Motor neuron (in vitro differentiated cells): ENCODE measurements at places on chromosomes 7 and 10. TPM values are rescaled to one million over a fixed set of nuclear protein-coding genes. Genes with fewer than 3 reads are reported as not detected.

DNA sequence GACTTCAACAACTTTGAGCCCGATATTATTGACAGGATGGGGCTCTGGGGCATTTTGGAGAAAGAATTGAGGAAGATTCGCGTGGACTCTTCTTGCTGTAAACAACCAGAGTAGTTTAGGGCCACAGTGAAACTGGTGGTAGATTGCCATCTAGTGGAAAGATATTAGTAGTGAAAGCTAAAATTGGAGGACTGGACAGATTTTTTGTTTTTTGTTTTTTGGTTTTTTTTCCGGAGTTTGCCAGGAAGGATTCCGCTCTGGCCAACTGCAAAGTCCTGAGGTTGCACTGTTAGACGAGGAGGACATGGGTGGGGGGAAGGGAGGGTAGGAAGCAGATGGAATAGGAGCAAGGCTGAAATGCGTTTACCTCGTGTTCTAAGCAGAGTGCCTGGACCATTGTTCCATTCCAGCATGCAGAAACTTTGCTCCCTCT is 11.7 kb downstream of the NOBOX start:
- peak; percentile 85 for ATAC-seq

DNA sequence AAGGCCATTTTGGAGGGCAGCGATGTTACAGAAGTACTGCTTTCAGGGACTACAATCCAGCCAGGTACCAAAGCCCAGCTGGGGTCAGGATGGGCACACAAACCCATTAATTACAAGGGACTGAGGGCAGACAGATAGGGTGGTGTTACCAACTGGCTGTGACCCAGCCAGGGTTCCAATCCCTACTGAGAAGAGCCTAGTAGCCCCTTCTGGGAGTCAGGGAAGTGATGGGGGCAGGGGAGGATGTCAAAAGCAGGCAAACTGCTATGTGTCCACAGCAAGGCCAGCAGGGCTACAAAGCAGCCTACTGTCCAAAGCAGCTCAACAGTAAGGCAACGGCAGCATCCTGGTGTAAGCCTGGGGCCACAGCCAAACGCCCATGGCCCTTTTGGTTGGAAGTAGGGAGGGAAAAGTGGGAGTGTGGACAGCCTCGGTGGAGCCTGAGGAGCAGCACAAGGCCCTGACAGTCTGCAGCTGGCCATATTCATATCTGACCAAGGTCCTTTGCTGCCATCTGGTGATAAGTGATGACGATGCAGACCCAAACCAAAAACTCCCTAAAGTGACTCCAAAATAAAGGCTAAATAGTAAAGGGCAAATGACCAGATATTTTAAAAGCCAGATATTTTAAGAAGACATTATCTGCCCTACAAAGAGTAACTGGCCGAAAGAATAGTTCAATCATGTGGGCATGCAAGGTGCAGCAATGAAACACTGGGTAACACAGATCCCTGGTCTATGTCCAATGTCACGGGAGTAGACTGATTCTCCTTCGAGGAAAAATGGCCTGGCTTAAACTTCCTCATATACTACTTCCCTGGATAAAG is 56.9 kb downstream of the XPNPEP1 start:
- peak; percentile 63 for ATAC-seq

GRCh38 chr7:1410992-1411391 is 48.3 kb downstream of the MICALL2 start:
- ATAC-seq, result no peak

- ATAC-seq, result no peak
Observed at GRCh38 chr7:138029941-138030340, 28.1 kb upstream of the CREB3L2 start.

DNA sequence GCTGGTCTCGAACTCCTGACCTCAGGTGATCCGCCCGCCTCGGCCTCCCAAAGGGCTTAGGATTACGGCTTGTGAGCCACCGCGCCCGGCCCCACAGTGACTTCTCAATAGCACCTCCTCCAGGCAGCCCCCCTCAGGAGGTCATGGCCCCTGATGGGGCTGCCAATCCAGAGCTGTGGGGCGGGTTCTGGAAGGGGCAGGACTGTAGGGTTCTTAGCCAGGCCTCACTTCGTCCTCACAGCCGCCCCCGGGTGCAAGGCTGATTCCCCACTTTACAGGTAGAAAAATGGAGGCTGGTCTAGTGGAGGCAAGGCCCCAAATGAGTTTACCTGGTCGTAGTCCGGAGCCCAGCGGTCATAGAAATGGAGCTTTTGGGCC is 638 bp downstream of the METTL27 start:
- no peak for ATAC-seq

- ATAC-seq, result no peak
Observed at GRCh38 chr7:5441840-5442503, 18.3 kb upstream of the TNRC18 start.

GRCh38 chr10:80518807-80519360 is 18.8 kb upstream of the SH2D4B start:
- ATAC-seq, result no peak

GRCh38 chr7:36967387-36967786 is 243.1 kb upstream of the AOAH start:
- peak; percentile 78 for ATAC-seq

- peak; percentile 99 for ATAC-seq
Observed at GRCh38 chr7:8592167-8592566, 158.8 kb downstream of the NXPH1 start.

GRCh38 chr7:21771906-21772610 is 173.6 kb downstream of the CDCA7L start:
- peak; percentile 79 for ATAC-seq

DNA sequence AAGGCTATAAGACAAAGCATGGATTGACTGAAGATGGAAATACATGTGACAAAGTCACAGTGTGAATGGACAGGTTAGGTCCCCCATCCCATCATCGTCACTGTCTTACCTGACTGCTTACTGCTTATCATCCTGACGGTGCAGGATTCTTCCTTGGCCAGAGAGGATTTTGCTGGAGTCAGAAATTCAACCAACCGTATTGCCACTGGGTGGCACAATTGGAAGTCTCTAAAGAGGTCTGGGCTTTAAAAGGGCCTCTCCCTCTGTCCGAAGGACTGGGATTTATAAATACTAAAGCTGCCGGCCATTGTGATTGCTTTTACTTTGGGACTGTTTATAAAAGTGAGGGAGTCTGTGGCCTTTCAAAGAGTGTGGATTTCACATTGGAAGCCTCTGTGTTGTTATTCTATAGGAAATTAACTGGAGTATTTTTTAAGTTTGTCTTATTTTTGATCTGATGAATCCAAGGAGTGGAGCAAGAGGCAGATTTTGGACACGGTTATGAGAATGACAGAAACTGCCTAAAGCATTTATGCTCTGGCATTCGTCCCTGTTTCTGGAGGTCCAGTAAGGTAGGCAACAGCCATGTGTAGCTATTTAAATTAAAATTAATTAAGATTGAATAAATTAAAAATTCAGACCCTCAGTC is 113.3 kb upstream of the CREB5 start:
- peak; percentile 81 for ATAC-seq

GRCh38 chr10:22156750-22157149 is 61.1 kb downstream of the EBLN1 start:
- no peak for ATAC-seq

- ATAC-seq, result no peak
Observed at GRCh38 chr10:132500781-132501415, 36.7 kb upstream of the INPP5A start.

DNA sequence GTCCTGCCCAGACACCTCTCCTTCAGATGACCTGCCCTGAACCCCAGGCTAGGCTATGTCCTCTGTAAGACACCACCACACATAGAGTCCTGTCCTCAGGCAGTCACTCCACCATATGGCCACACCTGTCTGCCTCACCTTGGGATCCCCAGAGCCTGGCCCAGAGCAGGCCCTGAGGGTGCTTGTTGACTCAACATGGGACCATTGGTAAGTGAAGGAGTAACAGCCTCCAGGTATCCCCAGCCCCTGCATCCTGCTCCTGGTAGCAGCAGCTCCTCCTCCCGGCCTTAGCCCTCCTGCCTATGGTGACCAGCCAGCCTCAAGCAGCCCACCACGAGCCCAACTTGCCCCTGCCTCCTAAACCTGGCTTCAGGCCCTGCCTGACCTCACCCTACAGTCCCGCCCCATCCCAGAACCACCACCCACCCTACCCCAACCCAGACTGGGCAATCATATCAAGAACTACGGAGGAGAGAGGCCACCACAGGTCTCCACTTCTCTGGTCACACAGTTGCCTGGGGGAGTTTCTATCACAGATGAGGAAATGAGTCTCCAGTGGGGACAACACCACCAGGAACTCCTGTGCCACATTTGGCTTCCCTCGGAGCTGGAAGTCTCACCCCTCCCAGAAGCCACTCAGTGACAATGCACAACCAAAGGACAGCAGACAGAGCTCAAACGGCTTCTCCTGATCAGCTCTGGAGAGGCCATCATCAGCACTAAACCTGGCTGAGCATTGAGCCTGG is 136.6 kb downstream of the GRID1 start:
- no peak for ATAC-seq

- no peak for ATAC-seq
Observed at GRCh38 chr7:68547181-68547580, 1051.1 kb upstream of the AUTS2 start.

- no peak for ATAC-seq
Observed at GRCh38 chr10:84469470-84469869, 141.1 kb downstream of the CCSER2 start.

GRCh38 chr7:87735360-87735759 is 107.2 kb downstream of the RUNDC3B start:
- ATAC-seq, result no peak

DNA sequence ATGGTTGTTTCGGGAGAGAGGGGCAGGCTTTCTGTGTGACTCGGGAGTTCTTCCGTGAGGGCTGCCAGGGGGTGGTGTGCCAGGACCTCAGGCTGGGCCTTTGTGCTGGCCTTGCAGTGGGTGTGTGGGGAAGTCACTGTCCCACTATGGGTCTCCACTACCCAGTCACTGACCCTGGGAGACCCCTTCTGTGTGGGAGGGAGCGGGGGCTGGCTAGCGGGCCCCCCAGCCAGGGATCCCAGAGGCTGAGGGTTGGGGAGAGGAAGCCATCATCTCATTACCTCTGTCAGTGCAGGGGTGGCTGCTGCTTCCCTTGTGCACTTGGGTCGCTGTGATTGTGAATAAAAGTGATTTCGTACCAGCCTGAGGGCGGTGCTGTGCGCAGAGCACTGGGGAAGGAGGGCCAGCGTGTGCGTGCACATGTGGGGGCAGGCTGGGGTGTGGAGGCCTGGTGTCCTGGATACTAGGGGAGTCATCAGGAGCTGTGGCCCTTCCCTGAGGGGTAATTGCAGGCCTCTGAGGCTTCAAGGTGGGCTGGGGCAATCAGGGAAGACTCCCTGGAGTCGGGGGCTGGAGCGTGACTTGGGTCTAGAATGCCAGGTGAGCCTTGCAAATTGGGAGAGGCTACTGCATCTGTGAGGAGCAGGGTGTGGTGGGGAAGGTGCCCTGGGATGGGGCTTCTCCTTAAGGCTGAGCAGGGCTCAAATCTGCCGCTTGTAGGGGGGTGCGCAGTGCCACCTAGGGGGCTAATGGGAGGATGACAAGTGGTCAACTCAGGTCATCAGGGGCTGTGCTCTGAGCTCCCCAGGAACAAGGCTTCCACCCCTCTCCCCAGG is 98.9 kb downstream of the NEURL1 start:
- ATAC-seq, result peak; percentile 46

DNA sequence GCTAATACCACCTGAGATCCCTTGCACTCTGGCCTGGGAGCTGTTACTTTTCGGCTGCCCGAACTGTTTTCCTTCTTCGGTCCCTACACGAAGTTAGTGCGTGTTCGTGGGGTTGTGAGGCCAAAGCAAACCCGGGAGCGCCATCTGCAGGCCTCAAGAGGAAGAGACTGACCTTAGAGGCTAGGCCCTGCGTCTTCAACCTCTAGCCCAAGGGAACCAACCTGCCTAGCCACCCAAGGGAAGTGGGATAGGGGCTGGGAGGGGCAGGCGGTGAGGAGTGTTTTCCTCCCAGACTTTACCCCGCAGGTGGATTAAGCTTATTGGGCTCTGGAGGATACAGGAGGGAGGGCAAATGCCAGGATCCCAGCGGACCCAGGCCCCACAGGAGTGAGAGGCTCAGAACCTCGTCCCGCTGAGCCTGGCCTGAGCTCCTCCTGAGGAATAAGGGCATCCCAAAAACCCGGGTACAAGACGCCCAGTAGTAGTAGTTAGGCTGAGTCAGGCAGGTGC is 1.7 kb upstream of the PAX2 start:
- peak; percentile 12 for ATAC-seq

- no peak for ATAC-seq
Observed at GRCh38 chr7:84914598-84914997, 272.3 kb downstream of the SEMA3D start.

- ATAC-seq, result no peak
Observed at GRCh38 chr7:156442516-156442915, 198.1 kb upstream of the RNF32 start.

DNA sequence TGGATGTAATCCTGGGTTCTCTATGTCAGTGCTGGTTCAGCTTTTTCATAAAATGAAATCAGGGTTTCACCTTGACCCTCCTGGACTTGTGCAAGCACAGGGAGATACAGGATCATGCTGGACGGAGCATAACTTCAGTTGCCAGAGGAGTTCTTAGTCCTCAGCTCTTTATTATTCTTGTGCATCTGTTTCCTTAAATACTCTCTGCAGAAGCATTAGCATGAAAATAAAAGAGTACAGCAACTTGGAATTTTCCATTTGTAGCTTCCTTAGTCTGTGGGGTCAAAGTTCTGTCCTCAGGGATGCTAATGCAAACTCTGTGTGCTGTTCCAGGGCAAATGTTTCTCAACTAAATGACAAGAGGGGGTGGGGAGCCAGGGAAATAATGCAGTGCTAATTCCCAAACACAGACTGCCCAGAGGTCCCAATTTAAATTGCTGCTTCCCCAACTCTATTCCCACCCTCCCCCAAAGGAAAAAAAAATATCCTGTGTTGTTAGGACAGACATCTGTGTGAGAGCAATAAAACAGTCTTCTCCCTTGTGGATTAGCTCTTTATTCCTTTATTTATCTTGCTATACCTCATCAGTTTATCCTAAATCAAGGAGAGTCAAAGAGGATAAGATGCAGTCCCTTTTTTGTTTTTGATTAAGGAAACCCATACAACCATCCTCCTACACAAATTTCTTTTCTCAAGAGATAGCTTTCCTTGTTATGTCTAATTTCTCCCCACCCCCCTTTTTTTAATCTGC is 905.0 kb downstream of the LRMDA start:
- ATAC-seq, result peak; percentile 52

- ATAC-seq, result no peak
Observed at GRCh38 chr7:155071121-155071651, 1.1 kb downstream of the HTR5A start.

The HOXA1 gene
- total RNA-seq, result 26.3 and 26.9 TPM in 2 replicates

The NANOS1 gene
- 6.1 and 6.9 TPM in 2 replicates for total RNA-seq

The FOXL3 gene
- not detected in 2 replicates for total RNA-seq

The ACTL6B gene
- 26.6 and 29.4 TPM in 2 replicates for total RNA-seq

The GIMAP4 gene
- total RNA-seq, result 0.38 and 0.59 TPM in 2 replicates

The LANCL2 gene
- total RNA-seq, result 12.8 and 14.0 TPM in 2 replicates
